ENCODE measurements at places on chromosomes 5 and 9.
A peak's percentile ranks its signal among the peaks of the same experiment; 100 is the strongest.

DNA sequence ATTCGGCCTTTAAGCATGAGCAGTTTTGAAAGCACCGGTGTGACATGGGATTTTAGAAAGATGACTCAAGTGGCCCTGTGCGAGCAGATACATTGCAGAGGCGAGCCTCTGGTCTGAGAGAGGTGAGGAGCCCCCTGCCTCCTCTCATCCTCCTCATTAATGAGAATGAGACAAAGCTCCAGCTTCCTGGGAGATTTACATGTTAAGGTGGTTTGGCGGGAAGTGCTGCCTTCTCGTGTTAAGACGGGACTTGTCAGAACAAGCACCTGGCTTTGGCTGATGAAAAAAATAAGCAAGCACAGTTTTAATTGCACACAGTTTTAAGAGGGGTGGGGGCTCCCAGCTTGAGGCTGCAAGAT lies 68.1 kb downstream of the ACTL7B start:
- DNase-seq = no peak

- DNase-seq = no peak
These were observed 315.5 kb upstream of the C9orf72 start for GRCh38 chr9:27888661-27889295.

DNA sequence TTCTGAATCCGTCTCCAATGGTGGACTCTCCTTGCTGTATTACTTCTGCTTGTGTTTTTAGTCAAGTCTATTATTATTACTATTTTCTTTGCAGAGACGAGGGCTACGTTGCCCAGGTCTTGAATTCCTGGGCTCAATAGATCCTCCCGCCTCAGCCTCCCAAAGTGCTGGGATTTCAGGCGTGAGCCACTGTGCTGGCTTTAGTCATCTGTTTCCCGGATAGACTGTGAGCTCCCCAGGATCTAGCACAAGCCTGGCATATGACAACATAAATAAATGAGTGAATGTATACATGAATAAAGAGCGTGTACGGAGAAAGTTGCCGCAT lies 439 bp upstream of the DDX46 start:
- DNase-seq = no peak

DNA sequence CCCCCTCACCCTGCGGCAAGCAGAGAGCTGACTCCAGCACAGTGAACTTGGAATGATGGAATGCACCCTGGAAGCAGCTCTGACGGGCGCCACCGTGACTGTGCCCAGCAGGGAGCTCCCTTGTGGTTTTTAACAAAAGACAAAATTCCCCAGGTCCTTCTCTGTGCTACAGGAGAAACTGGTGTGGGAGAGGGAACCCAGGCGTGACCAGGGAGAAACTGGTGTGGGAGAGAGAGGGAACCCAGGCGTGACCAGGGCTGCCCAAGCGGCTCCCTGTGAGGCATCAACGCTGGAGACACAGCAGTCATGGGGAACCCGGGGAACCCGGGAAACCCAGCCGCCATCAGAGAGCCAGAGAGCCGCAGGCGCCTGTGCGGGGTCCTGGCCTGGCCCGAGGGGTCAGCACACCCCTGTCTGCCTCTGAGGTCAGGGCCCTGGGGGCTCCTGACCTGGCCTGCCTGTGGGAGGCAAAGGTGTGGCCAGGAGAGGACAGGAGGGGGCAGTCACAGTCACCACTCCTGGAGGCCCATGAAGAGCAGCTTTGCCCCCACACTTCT lies 3.1 kb upstream of the AHRR start:
- no peak for DNase-seq

DNA sequence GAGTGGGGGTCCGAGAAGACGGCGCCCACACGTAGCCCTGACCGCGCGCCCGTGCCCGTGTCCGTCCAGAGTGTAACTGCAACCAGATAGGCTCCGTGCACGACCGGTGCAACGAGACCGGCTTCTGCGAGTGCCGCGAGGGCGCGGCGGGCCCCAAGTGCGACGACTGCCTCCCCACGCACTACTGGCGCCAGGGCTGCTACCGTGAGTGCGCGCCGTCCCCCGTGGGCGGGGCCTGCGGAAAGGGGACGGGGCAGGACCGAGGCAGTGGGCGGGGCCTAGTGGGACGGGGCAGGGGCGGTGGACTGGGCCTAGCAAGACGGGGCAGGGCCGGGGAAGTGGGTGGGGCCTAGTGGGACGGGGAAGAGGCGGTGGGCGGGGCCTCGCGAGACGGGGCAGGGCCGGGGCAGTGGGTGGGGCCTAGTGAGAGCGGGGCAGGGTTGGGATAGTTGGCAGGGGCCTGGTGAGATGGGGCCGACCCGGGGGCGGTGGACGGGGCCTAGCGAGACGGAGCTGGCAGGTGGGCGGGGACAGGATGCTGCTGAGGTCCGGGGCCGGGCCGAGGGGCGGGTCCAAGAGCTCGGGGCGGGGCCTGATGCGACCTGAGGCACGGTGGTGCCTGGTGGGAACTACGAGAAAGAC lies 79.1 kb downstream of the NTNG2 start:
- DNase-seq = peak; percentile 99
